ENCODE measurements at places on chromosomes 16 and 17.

DNA sequence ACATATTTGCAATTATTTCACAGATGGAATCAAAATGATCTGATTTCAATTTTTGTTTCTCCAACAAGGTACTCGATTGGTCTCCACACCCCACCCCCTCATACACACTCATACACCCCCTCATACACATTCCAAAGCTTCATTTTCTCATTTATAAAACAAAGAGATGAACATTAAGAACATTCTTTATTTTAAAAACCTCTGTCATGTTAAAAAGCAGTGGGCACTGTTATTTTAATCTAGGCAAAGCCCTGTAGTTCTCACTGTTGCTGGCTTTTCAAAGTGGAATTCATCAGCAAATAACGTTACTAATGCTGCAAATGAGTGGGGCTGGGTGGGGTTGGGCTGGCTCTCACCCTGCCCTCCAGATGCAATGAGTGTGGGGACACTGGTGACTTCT is 289.6 kb upstream of the ASIC2 start:
- no peaks in the 10 kb centered on the region for H3K36me3 ChIP-seq
- H3K4me3 ChIP-seq = no peak overlapping the region
- peaks cover 4% of the 10 kb centered on the region for H3K27me3 ChIP-seq
- H3K4me1 ChIP-seq = no peaks in the 10 kb centered on the region

- H3K4me1 ChIP-seq = no peaks in the 10 kb centered on the region
- H3K36me3 ChIP-seq = no peaks in the 10 kb centered on the region
- no peak overlapping the region for H3K27ac ChIP-seq
- DNase-seq = no peak
- peaks cover 6% of the 10 kb centered on the region for H3K27me3 ChIP-seq
- no peak overlapping the region for H3K4me3 ChIP-seq
These were observed 25.4 kb downstream of the CRHR1 start for GRCh38 chr17:45809499-45809898.

DNA sequence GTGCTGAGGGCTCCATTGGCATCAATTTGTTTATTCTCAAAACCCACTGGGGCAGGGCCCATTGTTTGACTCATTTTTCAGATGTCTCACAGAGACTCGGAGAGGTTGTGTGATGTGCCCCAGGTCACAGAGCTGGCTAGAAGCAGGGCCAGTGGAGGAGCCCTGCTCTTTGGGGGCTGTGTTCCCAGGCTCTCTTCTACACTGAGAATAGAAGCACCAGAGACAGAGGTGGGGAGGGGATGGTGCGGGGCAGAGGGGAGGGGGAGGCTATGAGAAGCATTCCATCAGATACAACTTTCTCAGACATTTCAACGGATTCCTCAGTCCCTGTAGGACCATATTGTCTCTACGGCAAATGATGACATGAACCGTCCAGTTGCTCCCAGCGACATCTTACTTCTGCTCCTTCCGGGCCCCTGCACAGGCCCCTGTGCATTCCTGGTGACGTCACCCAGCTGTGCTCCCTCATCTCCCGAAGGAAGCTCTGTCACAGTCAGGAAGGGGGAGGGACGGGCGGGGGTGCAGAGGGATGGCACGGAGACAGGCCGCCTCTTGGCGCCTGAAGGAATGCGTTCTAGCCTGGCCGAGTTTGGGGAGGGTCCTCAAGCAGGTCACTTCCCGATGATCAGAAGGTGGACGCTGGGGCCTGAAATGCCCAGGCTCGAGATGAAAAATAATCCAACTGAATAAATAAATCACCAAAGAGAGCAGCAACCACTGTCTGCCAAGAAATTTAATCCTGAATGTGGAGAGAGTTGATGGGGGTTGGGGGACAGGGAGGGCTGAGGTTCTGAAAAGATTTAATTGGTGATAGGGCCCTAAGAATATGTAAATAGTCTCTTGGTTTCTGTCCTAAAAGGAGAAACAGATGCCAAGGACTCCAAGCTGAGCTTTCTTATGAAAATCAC is 114.1 kb downstream of the NOG start:
- DNase-seq = no peak
- no peaks in the 10 kb centered on the region for H3K36me3 ChIP-seq
- no peak overlapping the region for H3K27ac ChIP-seq
- H3K4me1 ChIP-seq = no peaks in the 10 kb centered on the region

GRCh38 chr16:88354229-88355092 is 28.3 kb upstream of the ZNF469 start:
- no peak overlapping the region for H3K4me3 ChIP-seq
- no peaks in the 10 kb centered on the region for H3K36me3 ChIP-seq
- DNase-seq = no peak
- no peaks in the 10 kb centered on the region for H3K27me3 ChIP-seq
- peaks cover 1% of the 10 kb centered on the region for H3K4me1 ChIP-seq
- no peak overlapping the region for H3K27ac ChIP-seq

- H3K4me3 ChIP-seq = no peak overlapping the region
- no peak overlapping the region for H3K27ac ChIP-seq
- H3K36me3 ChIP-seq = peaks cover 78% of the 10 kb centered on the region
- no peaks in the 10 kb centered on the region for H3K27me3 ChIP-seq
- no peak for DNase-seq
These were observed 11.6 kb downstream of the MYBBP1A start for GRCh38 chr17:4543557-4544026.

DNA sequence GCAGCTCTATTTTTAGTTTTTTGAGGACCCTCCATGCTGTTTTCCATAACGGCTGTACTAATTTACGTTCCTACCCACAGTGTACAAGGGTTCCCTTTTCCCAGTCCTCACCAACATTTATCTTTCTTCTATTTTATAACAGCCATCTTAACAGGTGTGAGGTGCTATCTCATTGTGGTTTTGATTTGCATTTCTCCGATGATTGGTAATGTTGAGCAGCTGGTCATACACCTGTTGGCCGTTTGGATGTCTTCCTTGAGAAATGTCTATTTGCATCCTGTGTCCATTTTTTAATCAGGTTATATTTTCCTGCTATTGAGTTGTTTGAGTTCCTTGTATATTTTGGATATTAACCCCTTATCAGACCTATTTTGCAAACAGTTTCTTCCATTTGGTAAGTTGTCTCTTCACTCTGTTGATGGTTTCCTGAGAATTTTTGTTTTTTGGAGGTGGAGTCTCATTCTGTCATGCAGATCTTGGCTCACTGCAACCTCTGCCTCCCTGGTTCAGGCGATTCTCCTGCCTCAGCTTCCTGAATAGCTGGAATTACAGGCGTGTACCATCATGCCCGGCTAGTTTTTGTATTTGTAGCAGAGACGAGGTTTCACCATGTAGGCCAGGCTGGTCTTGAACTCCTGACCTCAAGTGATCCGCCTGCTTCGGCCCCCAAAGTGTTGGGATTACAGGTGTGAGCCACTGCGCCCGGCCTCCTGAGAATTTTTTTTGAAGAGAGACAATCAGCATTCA is 279.6 kb downstream of the SNX29 start:
- peaks cover 41% of the 10 kb centered on the region for H3K36me3 ChIP-seq
- peaks cover 31% of the 10 kb centered on the region for H3K4me1 ChIP-seq
- peak overlapping the region; percentile 10 for H3K27ac ChIP-seq
- DNase-seq = no peak
- H3K4me3 ChIP-seq = no peak overlapping the region
- H3K27me3 ChIP-seq = no peaks in the 10 kb centered on the region
